ENCODE measurements at places on chromosomes 5 and 9.

DNA sequence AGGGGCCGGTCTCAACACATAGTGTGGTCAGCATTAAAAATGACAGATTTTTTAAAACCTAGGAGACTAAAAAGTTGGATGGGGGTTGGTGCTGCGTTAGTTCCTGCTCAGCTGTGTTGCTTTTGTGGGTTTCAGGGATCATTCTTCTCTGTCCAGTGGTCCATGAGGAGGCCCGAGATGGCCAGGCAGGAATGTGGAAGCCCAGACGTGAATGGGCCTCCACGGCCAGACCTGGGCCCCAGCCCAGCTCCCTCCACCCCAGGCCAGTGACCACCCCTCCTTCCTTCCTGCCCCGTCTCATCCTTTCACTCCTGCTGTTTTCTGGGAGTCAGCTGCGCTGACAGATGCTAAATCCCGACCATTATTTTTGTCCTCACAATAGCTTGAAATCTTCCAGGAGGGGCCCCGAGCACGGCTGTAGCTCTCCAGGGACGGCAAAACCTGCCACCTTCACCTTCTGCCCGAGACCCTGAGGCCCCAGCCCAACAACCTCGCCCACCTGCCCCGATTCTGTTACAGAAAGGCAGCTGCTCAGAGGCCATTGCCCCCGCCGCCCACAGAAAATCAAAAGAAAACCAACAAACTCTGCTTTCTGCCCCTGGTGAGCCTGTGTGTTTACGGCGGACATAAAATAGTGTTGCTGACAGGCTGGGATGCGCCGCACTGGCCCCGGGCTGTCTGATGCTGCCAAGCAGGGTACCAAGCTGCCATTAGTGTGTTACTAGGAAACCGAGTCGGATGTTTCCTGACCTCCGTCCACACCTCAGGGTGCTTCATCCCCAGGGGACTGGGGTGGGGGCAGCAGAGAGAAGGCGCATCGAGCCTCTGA lies 83.7 kb upstream of the SARDH start:
- no peak for DNase-seq

DNA sequence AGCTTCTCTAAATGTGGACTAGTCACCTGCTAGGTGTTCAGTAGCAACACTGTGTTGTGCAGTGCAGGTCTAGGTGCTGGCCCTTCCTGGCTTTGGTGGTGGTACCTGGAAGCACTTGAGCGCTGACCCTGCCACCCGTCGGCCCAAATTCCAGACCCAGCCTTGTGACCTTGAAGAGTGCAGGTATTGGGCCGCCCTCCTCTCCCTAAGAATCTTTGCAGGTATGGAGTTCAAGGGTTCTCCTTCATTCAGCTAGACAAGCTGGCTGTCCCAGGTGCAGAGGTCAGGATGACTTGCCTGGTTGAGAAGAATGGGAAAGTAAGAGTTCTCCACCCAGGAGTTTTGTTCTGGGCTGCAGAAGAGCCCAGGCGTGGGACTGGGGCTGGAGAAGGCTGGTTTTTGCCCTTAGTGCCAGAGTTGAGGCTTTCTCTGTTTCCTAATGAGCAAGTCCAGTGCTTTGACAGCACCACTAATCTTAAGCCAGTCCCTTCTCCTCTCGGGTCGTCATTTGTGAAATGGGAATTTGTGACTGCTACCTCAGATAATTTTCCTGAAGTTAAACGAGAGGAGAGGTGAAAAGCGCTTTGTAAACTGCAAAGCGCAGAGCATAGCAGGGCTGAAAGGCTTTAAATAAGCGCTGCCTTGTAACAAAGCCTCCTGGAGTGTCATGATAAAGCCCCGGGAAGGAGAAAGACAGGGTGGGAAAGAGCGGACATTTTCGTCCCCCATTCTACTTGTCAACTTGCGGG lies 4.0 kb downstream of the FOXE1 start:
- no peak for DNase-seq

DNA sequence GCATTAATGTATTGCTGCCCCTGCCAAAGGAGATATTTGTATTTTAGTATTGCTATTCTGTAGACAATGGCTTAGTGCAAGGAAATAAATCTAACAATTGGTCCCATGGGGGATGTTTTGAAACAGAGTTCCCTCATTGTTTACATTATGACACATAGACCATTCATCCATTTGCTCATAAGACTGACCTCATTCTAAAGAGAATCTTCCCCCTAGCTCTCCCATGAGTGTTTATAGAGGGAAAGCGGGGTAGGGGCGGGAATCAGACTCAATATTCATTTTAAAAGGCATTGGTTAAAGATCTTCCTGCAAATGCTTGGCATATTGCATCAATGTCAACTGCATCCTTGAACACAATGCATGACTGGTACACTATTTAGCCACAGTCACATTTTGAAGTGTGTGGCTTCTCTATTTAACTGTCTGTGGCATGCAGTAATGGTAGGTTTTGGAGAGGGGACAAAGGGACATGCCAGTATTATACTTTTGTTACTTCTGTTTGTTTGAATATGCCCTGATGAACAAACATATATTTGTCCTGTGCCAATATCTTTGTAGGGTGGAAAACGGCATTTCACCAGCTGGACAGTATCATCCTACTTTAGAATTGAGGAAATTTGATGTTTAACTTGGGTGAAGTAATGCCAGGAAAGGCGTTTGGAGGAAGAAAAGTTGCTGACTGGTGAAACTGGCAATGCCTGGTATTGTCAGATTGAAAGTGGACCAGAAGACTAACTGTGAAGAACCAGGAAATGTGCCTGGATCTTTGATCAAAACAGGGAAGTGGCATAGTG lies 84.1 kb upstream of the MEGF10 start:
- DNase-seq, result no peak

- DNase-seq, result no peak
Measured at GRCh38 chr9:29816954-29817703, 2243.8 kb upstream of the C9orf72 start.

- DNase-seq, result no peak
Measured at GRCh38 chr9:87327575-87328125, 170.0 kb upstream of the DAPK1 start.

GRCh38 chr9:120714846-120715388 lies 647 bp upstream of the MEGF9 start:
- no peak for DNase-seq

- no peak for DNase-seq
Measured at GRCh38 chr9:95286151-95286550, 31.4 kb downstream of the FANCC start.

- DNase-seq, result no peak
Measured at GRCh38 chr5:74082512-74083055, 456.6 kb downstream of the ARHGEF28 start.

DNA sequence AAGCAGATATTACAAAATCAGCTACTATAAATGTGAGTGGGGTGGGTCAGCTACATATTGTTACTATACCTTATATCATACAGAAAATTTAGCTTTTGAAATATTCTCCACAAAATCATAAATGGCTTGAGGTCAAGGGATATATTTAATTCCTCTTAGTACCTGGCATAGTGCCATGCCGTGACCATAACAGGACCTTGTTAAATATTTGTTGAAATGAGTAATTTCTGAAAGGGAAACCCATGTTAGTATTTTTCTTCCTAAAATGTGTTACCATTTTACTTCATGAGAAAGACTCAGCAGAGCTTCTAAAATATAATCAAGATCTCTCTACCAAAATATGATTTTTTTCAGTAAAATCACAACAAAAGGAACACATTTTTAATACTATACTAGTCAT lies 14.8 kb downstream of the ATP10B start:
- DNase-seq, result no peak

GRCh38 chr5:120037451-120037850 lies 408.1 kb downstream of the FAM170A start:
- DNase-seq, result no peak

DNA sequence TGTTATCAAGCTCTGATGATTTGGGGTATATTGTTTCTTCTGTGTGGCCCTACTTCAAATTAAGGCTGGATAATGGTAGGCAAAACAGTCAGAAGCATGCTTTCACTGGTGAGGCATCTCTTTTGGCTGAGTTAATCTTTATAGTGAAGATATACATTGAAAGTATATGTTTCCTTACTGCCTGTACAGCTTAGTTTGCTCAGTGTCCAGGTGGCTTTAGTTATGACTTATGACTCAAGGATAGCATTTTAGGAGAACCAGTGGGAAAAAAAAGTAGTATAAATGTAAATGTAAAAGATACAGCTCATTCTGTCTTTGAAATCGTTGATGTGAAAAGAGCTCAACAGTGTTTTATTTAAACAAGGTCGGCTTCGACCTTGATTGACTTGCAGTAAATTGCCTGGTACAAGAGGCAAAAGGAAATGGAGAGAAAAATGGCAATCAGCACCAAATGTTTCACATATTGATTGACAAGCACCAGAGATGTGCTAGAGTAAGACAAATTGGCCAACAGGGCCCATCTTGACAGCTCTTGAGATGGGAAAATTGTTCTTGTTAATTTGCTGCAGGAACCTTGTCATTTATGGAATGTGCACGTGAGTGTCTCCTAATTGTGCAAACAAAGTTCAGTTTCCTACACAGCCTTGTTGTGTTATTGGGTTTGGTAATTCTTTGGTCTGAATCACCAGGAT lies 447.4 kb upstream of the WWC1 start:
- DNase-seq, result no peak

- no peak for DNase-seq
Measured at GRCh38 chr9:27714388-27714787, 141.1 kb upstream of the C9orf72 start.

- no peak for DNase-seq
Measured at GRCh38 chr5:96943799-96944198, 7.9 kb downstream of the LNPEP start.

- no peak for DNase-seq
Measured at GRCh38 chr5:178333821-178334481, 101.3 kb upstream of the PHYKPL start.

GRCh38 chr9:81318571-81318970 lies 370.8 kb downstream of the TLE1 start:
- DNase-seq, result no peak

DNA sequence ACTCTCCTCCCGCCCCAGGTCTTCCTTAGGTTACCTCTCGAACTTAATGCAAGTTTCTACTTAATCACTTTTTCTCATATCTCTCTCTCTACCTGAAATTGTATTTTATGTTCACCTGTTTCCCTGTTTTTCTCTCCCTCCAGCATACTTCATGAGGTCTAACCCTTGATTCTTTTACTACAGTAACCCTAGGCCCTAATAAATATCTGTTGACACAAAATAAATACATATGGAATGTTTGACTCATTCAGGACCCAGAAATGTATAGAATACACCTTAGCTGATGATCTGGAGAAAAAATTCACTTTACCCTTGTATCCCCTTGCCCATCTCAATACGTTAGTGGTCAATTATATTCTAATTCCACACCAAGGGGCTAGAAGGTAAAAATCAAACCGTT lies 250.9 kb upstream of the PTGER4 start:
- no peak for DNase-seq

DNA sequence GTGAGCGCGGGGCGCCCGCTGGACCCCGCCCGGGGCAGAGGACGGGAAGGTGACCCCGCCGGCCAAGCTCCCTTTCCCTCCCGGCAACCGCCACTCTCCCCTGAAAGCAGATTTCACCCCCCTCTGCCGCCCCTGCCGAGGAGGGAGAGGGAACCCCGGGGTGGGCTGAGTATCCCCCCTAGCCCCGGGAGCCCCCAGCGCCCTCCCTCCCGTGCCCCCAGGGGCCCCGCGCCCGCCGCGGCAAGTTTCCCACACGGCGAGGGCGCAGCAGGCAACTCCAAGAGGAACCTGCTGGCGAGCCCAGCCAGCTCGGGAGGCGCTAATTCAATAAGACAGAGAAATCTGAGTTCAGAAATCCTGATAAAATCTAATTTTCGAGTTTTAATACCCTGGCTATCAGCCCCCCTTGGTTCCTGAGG lies 1.6 kb downstream of the NTNG2 start:
- no peak for DNase-seq

DNA sequence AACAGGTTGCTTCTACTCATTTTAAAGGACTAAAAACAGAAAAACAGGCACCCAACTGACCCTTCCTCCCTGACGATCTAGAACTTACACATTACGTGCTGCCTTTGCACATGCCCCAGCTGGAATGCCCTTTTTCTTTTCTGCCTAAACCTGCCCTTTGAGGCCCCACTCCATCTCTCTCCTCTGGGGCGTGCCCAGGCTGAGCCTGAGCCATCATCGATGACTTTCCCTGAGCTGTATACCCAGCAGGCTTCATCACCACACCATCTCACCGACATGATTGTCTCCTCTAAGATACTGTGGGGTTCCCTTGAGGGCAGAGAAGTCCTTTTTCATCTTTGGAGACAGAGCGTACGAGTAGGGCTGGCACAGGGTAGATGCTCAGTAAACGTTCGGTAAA lies 24.1 kb upstream of the GABBR2 start:
- no peak for DNase-seq

GRCh38 chr5:170788626-170789304 lies 5.2 kb downstream of the GABRP start:
- DNase-seq, result no peak

GRCh38 chr5:59125011-59125961 lies 542.4 kb downstream of the RAB3C start:
- no peak for DNase-seq

DNA sequence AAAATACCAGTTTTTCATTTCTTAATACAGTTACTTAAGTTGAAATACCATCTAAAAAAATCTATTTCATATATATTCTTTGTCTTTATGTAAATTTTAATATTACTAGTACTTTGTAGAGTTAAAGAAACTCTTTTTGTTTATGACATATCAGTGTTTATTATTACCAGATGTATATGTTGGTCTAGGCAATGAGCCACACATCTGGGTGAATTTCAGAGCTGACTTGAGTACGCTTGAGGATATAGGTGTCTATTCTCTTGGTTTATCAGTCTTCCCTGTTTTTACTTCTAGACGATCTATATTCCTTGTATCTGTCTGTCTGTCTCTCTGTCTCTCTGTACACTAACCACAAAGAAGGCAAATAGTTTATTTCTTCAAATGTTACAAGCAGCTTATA lies 2.9 kb downstream of the SMAD5 start:
- no peak for DNase-seq

DNA sequence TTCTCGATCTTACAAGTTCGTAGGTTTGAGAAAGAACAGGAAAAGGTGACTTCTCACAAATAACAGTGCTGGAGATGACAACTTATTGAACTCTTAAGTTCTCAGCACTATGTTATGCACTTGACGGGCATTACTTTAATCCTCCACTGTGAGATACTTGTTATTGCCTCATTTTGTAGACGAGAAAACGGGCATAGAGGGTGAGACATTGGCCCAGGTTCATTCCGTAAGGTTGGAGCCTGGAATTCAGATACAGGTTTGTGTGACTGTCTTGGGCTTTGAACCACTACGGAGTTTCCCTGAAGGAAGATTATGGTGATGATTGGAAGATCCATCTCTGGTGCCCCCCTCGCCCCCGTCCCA lies 657 bp downstream of the MAT2B start:
- DNase-seq, result no peak

Measured in CD8-positive, alpha-beta T cell (primary cell).